ENCODE measurements at places on chromosomes 4 and X.

- no peak for DNase-seq
Measured at GRCh38 chr4:47646372-47646771, 161.3 kb downstream of the ATP10D start.

- no peak for DNase-seq
Measured at GRCh38 chr4:104334410-104334809, 160.3 kb downstream of the CXXC4 start.

DNA sequence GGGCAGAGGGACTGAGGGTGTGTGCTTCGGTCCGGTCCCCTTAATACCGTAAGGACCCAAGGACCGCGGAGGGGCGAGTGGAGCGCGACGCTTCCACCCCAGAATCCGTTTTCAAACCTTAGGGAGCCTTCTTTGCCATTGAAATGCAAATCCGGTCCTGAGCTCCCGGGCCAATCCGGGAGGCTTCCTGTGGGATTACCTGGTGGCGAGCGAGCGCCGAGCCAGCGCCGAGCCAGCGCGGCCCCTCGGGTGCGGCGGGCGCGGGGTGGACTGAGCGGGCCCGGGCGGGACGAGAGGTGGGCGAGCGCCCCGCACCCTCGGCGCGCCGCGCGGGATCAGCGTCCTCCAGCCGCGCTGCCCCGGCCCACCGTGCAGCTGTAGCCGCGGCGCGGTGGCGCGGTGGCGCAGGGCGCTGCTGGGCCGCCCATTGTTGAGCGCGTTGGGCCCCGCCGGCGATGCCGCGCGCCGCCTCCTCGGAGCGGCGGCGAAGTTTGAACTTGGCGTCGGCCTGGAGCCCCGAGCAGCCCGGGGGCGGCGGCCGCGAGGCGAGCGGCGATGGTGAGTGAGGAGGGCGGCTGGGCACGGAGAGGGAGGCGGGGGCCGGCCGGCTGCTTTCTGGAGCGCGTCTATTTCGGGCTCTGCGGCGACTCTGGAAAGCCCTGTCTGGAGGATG lies 208.7 kb downstream of the SOWAHB start:
- DNase-seq = peak; percentile 34

GRCh38 chr4:176223561-176223960 lies 28.2 kb upstream of the SPATA4 start:
- no peak for DNase-seq

DNA sequence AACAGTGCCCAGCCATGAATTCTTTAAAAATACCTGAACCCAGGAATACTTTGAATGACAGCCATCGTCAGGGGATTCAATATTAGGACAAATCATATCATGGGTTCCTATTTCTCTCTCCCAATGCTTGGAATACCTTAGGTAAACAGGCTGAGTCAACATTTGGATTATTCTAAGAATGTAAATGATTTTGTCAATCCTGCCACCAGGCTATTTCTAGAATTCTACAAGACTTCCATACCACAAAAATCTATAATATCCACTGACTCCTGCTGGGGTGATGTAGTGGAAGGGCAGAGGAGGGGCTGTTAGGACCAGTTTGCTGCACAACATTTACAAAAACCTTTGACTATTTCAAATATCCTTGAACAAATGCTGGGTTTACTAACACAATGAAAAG lies 65.2 kb downstream of the IGFBP7 start:
- DNase-seq = no peak

DNA sequence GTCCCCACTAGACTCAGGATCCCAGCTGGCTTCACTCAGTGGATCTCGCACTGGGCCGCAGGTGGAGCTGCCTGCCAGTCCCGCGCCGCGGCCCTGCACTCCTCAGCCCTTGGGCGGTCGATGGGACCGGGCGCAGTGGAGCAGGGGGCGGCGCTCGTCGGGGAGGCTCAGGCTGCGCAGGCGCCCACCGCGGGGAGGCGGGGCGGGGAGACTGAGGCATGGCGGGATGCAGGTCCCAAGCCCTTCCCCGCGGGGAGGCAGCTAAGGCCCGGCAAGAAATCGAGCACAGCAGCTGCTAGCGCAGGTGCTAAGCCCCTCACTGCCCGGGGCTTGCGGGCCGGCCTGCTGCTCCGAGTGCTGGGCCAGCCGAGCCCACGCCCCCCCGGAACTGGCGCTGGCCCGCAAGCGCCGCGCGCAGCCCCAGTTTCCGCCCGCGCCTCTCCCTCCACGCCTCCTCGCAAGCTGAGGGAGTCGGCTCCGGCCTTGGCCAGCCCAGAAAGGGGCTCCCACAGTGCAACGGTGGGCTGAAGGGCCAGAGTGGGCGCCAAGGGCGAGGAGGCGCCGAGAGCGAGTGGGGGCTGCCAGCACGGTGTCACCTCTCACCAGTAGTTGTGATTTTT lies 1038.0 kb downstream of the PCDH19 start:
- no peak for DNase-seq
